ENCODE measurements at places on chromosomes 6 and 20. TPM values are rescaled to one million over a fixed set of nuclear protein-coding genes. Genes with fewer than 3 reads are reported as not detected.

PNLDC1 gene
- total RNA-seq: not detected

LY6G6C gene
- total RNA-seq: 0.15 TPM

PPIL4 gene
- total RNA-seq: 15.7 TPM

MDFI gene
- total RNA-seq: 415 TPM

MYBL2 gene
- 9.9 TPM for total RNA-seq

CALHM6 gene
- 2.5 TPM for total RNA-seq
